ENCODE measurements at places on chromosomes 4 and X.

DNA sequence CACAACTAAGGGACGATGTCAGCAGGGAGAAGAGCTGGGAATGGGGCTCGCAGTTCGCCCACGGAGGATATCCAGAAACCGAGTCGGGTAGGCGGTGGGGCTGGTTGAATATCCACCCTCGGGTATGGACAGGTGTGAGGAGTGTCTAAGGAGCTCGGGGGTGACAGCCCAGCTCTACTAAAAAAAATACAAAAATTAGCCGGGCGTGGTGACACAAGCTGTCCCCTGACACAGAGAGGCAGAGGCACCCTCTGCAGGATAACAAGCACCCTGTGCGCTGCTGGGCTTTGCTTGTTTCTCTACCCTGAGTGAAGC, 12.2 kb upstream of the ASMTL start:
- no peak for DNase-seq

GRCh38 chr4:149766135-149766534, 49.5 kb downstream of the IQCM start:
- no peak for DNase-seq

DNA sequence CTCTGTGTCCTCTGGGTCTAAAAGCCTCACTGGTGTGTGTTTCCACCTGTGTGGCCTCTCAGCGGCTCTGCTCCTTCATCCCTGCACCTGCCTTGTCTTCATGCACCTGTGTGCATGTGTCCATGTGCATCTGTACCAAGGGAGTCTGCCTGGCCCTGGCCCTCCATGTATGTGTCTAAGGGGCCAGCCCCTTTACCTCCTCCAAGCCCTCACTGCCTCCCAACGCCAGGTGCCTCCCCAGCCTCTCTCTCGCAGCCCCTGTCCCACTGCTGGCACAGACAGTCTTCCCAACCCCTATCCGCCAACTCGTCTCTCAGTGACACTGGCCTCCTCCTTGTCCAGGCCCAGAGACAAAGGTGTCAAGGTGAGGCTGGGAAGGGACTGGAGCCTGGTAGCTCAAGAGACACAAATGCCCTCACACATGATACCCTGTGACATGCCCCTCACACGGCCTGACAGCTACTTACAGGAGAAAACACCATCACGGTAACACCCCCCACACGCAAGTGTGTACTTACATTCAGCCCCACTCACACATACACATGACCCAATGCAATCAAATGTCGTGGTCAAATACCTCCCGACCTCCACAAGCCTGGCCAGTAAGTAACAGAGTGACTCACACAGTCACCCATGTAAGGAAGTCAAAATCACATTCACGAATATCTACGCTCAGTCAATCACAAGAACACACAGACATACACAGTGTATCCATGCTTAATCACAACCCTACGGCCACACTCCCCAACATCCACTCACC, 11.4 kb downstream of the L1CAM start:
- no peak for DNase-seq

DNA sequence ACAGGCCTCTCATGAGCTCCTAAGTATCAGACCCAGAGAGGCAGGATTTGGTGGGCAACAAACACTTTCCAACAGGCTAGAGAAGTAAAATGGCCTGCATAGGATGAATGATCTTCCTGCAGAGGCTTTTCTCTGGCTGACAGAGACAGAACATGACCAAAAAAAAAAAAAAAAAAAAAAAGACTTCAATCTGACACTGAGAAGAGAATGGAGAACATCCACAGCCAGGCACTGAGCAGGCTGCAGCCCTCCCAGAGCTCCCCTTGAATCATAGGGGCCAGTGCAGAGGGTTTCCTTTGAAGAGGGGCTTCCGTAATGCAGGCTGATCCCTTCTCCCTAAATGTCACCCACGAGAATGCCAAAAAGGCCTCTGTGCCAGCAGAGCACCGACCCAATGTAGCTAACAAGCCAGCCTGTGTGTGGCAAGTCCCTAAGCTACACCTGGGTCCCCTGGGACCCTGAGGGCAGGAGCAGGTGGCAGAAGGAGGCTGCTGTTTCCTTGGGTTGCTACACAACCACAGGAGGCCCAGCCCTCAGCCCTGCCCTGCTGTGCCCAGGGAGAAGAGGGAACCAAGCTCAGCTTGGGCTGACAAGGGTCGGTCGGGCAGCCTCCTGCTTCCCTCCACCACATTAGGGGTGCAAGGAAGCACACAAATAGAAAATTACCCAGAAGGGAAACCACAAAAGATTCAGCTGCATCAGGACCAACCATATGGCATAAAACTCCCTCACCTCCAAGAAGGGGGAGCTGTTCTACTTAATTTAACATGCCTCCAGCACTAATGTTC, 55.6 kb downstream of the MAP7D2 start:
- peak; percentile 84 for DNase-seq

- DNase-seq: no peak
Measured at GRCh38 chrX:13651150-13651549, 1.8 kb upstream of the TCEANC start.

- peak; percentile 0 for DNase-seq
Measured at GRCh38 chr4:157045507-157046127, 30.3 kb upstream of the GLRB start.

- no peak for DNase-seq
Measured at GRCh38 chr4:74217365-74217764, 59.4 kb downstream of the MTHFD2L start.

GRCh38 chr4:1756079-1756478, 34.8 kb downstream of the TACC3 start:
- DNase-seq: no peak

DNA sequence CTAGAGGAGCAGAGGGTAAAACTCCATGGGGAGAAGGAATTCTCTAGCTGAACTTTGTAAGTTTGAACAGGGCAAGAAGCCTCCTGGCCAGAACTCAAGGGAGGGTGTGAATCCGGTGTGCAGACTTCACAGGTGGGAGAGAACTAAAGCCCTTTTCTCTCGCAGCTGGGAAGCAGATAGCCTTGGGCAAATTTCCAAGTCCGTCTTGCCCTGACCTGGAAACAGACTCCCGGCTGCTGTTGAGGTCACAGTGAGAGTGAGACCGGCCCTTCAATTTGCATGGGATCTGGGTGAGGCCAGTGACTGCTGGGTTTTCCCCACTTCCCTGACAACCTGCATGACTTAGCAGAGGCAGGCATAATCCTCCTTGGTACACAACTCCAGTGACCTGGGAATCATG, 94.5 kb upstream of the ZNF827 start:
- no peak for DNase-seq

GRCh38 chrX:57137501-57137900, 304 bp upstream of the SPIN2A start:
- DNase-seq: no peak

GRCh38 chrX:132258509-132258908, 39.3 kb upstream of the RAP2C start:
- DNase-seq: no peak

DNA sequence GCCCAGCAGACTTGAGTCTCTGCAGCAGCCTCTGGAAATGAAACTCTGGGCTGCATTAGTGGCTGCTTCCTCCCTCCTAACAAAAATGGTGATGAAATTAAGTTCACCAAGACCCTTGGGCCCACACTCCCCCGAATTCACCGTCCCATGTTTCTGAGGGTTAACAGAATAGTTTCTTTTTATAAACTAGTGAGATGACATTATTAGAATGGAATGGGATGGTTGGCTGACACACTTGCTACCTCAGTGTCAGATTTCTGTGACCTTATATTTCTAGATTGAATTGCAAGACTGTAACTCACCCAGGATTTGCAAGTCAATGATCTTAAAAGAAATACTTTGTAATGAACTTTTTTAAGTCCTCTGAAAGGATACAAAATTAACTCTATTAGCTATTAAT, 127.1 kb downstream of the SHROOM3 start:
- no peak for DNase-seq

GRCh38 chr4:2535376-2536192, 863 bp upstream of the FAM193A start:
- no peak for DNase-seq

GRCh38 chrX:47373198-47373597, 2.8 kb downstream of the ZNF157 start:
- no peak for DNase-seq

- DNase-seq: no peak
Measured at GRCh38 chr4:71476240-71476639, 137.4 kb downstream of the SLC4A4 start.

- no peak for DNase-seq
Measured at GRCh38 chr4:3304831-3305609, 12.2 kb downstream of the RGS12 start.

- no peak for DNase-seq
Measured at GRCh38 chr4:75179510-75179909, 246.6 kb downstream of the PARM1 start.

GRCh38 chrX:20693078-20693477, 426.4 kb upstream of the RPS6KA3 start:
- no peak for DNase-seq

DNA sequence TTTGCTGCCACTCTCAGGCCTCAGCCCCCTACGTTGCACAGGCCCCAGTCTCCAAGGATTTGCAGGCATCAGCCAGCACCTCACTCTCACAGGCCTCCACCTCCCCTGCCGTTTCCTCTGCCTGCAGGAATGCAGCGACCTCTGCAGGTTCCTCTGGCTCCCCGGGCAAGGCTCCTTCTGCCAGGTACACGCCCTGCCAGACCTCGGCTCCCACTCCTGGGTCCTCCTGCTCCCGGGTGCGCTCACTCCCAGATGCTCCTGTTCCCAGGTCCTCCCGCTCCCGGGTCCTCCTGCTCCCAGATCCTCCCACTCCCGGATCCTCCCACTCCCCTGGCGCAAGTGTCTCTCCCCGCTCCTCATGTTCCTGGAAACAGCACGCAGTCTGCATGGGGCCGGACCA, 144.4 kb upstream of the RADX start:
- DNase-seq: no peak

DNA sequence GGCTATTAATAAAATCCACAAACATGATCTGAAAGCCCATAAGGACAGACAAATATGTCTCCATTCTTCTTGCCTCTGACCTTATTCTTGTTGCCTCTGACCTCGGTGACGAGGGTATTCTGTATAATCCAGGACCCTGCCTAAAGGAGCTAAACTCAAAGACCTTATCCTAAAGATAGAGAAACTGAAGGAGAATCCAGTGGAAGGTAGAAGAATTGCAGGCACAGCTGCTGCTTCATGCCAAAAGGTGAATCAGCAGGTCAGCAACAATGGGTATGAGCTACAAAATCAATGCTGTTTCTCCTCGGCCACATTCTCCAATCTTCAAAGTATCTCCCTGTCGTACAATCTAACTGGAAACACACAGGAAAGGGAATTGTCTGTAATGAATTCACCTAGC, 71.4 kb downstream of the INTS6L start:
- no peak for DNase-seq

GRCh38 chr4:7978907-7979651, 39.4 kb upstream of the AFAP1 start:
- DNase-seq: no peak

DNA sequence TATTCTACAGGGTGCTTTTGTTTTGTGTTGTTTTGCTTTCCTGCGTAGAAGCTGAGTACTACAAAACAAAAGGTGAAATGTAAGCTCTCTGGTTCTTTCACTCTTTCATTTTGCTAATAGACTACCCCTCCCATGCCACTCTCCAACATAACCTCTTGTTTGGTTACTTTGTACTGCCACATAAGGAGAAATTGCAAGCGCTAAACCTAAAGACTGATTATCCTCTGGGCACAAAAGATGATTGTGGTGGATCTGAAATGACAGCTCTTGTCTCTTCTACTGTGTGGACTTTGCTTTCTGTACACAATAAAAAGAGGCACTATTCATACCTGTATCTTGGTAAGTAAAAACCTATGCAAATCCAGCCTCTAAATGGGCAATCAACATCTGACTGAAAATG, 5.3 kb downstream of the MBNL3 start:
- no peak for DNase-seq

- DNase-seq: no peak
Measured at GRCh38 chrX:56947699-56948098, 47.6 kb downstream of the SPIN3 start.

- no peak for DNase-seq
Measured at GRCh38 chr4:118850488-118851173, 14.7 kb upstream of the SEC24D start.

- no peak for DNase-seq
Measured at GRCh38 chrX:108221301-108221864, 129.8 kb downstream of the ATG4A start.

DNA sequence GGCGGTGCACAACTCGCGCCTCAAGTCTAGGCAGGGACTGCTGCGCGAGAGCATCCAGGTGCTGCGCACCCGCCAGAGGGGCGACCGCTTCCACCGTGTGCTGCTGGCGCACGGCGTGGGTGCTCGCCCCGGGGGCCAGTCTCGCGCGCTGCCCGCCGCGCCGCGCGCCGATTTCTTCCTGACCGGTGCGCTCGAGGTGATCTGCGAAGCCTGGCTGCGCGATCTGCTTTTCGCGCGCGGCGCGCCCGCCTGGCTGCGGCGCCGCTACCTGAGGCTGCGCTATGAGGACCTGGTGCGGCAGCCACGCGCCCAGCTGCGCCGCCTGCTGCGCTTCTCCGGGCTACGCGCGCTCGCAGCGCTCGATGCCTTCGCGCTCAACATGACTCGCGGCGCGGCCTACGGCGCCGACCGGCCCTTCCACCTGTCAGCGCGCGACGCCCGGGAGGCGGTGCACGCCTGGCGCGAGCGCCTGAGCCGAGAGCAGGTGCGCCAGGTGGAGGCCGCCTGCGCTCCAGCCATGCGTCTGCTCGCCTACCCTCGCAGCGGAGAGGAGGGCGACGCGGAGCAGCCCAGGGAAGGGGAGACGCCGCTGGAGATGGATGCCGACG, 1.3 kb downstream of the CHST7 start:
- DNase-seq: peak; percentile 47

- DNase-seq: no peak
Measured at GRCh38 chr4:104758574-104758973, 263.9 kb upstream of the CXXC4 start.

- no peak for DNase-seq
Measured at GRCh38 chrX:116239944-116240840, 69.6 kb downstream of the AGTR2 start.

- DNase-seq: no peak
Measured at GRCh38 chr4:69860521-69861298, 765 bp upstream of the SULT1E1 start.

DNA sequence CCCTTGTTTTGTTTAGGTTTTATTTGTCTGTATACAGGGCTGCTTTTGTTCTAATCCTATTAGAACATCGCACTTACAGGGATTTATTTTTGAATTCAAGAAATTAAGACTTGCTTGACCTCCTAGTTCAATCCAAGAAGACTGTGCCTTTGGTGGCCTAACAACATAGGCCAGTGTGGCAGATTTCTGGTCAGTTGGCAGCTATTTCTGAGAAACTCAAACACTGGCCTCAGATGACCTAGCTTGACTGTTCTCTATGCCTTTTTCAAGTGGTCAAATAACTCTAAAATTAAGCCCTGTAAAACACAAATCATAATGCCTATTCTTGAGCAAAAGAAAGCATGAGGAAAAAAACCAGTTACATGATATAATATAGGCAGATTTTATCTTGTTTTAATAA, 89.3 kb upstream of the GPR34 start:
- DNase-seq: no peak

DNA sequence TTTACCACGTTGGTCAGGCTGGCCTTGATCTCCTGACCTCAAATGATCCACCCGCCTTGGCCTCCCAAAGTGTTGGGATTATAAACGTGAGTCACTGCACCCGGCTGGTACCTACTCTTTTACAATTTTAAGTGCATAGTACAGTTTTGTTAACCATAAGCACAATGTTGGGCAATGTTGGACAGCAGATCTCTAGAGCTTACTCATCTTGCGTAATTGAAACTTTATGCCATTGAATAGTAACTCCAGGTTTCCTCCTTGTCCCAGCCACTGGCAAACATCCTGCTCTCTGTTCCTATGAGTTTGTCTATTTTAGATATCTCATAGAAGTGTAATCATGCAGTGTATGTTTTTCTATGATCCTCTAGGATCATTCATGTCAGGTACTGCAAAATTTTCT, 9.3 kb upstream of the CPE start:
- DNase-seq: no peak

- DNase-seq: no peak
Measured at GRCh38 chr4:94507708-94508107, 56.0 kb downstream of the PDLIM5 start.

Data from NCI-H2171 (cell line).